ENCODE measurements at places on chromosomes 6 and 20. TPM values are rescaled to one million over a fixed set of nuclear protein-coding genes. Genes with fewer than 3 reads are reported as not detected.

Gene PXDC1
- total RNA-seq = 15.7 TPM

Gene PDYN
- not detected for total RNA-seq

Gene SIRPD
- total RNA-seq = not detected

Gene SNTA1
- 36.9 TPM for total RNA-seq

Gene TDRD6
- 0.18 TPM for total RNA-seq

Gene VPS16
- 29.8 TPM for total RNA-seq

Gene TINAG
- not detected for total RNA-seq

Gene NHLRC1
- 2.7 TPM for total RNA-seq

Gene SLC22A16
- 0.11 TPM for total RNA-seq
